ENCODE measurements at places on chromosomes 11 and 22.

DNA sequence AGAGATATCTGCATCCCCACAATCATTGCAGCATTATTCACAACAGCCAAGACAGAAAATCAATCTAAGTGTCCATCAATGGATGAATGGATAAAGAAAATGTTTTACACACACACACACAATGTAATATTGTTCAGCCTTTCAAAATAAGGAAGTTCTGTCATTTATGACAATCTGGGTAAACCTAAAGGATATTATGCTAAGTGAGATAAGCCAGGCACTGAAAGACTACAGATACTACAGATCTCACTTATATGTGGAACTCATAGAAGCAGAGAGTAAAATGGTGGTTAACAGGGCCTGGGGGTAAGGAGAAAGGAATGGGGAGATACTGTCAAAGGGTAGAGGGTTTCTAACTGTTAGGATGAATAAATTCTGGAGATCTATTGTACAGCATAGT is 36.0 kb upstream of the EED start:
- DNase-seq, result no peak

- DNase-seq, result peak; percentile 41
These were observed 59.5 kb downstream of the FAM168A start for GRCh38 chr11:73538381-73538872.

DNA sequence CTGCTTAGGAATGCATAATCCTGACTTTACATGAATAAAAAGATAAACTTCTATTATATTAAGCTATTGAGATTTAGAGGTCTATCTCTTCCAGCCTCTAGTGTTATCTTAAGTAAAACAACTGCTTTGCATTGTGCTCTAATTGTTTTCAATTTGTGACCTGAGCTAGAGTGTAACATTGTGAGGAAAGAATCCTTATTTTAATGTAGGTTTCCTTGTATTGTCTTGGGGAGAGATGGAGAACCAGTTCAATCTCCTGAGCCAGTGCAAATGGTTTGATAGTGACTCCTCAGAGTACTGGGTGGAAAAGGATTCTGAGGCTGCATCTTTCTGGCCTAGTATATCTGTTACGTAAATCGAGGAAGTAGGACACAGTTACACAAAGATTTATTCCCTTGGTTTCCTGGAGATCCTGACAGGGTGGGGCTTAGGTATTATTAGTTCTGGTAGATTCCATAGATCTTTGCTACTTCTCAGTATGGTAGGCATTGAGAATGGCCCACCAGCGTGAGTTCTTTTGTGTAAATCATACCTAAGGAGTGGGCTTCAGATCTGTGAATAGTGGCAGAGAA is 683.5 kb upstream of the CCDC179 start:
- DNase-seq, result no peak

GRCh38 chr11:34397120-34397519 is 39.3 kb upstream of the ABTB2 start:
- no peak for DNase-seq

GRCh38 chr22:47837703-47838102 is 1075.3 kb downstream of the TBC1D22A start:
- peak; percentile 61 for DNase-seq

DNA sequence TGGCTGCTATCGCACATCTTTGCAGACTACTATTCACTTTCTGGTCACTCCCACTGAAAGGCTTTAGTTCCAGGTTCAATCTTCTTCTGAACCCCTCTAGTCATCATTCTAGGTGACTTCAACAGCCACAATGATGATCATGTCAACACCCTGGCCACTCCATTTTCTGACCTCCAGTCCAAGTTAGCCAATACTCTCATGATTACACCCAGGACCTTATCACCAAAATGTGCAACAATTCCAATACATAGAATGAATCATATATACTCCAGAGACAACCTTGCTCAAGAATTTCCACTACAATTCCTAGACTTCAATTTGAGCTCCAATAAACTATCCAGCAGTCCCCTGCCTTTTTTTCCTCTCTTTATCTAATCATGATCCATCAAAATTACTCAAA is 70.7 kb downstream of the PAK1 start:
- DNase-seq, result no peak

DNA sequence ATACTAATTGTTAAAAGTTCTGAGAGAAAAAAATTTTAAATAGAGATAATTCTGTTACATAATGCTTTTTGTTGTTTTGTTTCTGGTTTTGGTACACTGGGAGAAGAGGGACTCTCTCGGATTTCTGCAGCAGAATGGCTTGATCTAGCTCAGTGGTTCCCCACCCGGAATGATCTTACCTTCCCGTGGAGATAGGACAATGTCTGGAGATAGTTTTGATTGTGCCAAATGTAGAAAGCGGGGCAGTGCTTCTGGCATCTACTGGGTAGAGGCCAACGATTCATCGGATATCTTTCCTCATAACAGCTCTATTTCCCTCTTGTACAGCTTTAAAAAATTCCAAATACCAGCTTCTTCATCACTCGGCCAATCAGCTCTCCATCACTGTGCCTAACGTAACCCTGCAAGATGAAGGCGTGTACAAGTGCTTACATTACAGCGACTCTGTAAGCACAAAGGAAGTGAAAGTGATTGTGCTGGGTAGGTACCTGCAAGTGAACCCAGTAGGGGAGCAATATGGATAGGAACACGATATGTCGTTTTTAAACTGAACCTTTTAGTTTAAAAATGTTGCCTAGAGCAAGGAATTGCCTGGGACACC is 13.2 kb downstream of the CRTAM start:
- DNase-seq, result no peak

GRCh38 chr11:98056945-98057344 is 963.8 kb upstream of the CNTN5 start:
- DNase-seq, result no peak

GRCh38 chr22:19523240-19524169 is 705 bp downstream of the CLDN5 start:
- no peak for DNase-seq

GRCh38 chr11:57375490-57375889 is 5.5 kb downstream of the PRG3 start:
- DNase-seq, result no peak

DNA sequence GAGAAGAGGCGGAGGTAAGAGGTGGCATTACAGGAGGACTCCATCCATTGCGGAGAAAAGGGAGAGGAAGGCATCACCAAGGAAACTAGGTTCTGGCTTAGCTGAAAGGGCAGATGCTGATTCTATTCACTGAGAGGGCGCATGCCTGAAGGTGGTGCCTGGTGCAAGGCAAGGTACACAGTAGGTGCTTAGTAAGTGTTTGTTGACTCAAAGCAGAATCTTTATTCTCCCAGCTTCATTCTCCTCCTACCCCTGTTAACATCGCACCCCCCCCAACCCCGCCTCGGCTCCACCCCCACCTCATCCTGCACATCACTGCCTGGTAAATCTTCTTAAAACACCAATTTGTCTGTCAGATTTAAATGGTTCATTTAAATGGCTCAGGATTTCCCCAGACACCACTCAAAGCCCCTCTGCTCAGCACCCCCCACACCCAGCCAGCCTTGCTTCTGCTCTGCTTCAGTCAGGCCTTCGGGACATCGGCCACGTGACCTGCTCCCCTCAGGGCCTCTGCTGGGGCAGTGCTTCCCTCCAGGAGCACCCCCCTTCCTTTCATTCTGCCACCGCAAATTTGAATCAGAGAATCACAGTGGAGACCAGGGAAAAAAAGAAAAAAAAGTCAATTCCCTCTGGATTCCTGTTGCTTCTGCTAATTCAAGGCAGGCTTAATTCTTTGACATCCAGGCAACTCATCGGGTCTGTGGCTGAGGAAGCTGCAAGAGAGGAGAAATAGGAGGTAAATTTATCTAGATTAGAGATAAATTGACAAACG is 17.8 kb upstream of the RCN1 start:
- peak; percentile 53 for DNase-seq

GRCh38 chr11:68367252-68367651 is 54.9 kb downstream of the LRP5 start:
- no peak for DNase-seq

- DNase-seq, result no peak
These were observed 110.5 kb downstream of the ATG16L2 start for GRCh38 chr11:72924568-72925190.

- peak; percentile 80 for DNase-seq
These were observed 12.1 kb upstream of the NFAM1 start for GRCh38 chr22:42444077-42444904.

All from SJCRH30 (cell line).